Activated T-cell treated with anti-CD3 and anti-CD28 coated beads for 24 hours (primary cell): ENCODE measurements at places on chromosomes 11 and 22.

DNA sequence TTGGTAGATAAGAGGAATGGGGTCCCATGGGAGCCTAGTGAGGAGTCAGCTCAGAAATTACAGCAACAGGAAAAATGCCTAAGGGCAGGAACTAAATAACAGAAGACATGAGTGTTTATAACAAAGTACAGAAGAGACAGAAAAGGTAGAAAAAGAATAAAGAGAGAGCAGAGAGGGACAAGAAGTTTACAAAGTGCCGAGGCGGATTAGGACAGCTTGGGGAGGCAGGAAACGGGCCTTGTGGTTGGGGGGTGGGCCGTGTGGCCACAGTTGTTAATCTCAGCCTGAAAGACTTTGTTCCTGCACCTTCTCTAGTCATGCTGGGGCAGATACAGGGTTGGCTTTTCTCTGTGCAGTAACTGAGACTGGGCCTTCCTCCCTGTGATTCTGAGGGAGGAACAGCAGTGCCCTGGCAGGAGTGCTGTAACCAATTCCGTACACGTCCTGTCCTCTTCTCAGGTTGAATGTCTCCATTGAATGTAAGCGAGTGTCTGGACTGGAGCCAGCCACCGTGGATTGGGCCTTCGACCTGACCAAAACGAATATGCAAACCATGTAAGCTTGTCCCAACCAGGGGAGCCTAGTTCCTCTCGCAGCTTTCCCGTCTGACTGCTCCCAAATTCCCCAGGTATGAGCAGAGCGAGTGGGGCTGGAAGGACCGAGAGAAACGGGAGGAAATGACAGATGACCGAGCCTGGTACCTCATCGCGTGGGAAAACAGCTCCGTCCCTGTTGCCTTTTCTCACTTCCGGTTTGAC lies 13.2 kb downstream of the NAA40 start:
- no peak for DNase-seq

GRCh38 chr11:14075118-14076078 lies 112.9 kb downstream of the SPON1 start:
- DNase-seq = peak; percentile 45

DNA sequence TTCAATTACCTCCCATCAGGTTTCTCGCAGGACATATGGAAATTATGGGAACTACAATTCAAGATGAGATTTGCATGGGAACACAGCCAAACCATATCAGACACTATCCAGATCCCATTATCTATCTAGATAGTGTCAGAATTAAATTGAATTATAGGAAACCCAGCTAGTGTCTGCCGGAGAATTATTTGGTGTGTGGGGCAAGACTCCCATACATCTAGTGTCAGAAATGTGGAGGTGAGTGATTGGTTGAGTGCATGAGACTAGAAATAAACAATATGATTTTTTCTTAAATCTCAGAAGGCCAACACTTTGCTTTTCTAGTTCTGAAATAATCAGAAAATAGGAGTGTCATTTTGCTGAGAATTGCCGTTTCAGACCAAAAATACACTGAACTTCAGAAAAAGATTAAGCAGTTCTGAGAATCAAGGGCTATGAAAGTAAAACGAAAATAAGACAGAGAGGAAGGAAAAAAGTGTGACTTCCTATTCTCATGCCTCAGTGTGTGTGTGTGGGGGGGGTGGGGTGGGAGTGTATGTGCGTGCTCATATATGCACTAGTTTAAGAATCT lies 21.3 kb downstream of the CASP12 start:
- no peak for DNase-seq

DNA sequence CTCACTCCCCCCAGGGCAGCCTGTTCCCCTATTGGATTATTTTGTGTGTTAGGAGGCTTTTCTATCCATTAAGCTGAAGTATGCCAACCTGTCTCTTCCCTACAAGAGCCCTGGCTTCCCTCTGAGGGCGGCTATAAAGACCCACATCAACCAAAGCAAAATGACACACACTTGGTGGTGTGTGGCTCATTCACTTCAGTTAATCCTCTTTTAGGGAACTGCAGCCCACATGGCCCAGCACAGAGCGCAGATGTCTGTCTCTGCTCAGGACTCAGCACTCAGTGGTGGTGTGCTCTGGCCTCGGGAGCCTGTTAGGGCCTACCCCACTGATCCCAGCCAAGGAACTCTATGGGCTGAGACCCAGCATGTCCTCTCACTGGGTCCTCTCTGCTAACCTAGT lies 32.2 kb upstream of the LRRC10B start:
- DNase-seq = no peak

GRCh38 chr11:23201936-23202522 lies 341.8 kb upstream of the CCDC179 start:
- DNase-seq = no peak
